Activated CD4-positive, alpha-beta T cell treated with anti-CD3 and anti-CD28 coated beads, Interleukin-2, amount 50 U/mL, for 4 hours (primary cell): ENCODE measurements at places on chromosomes 1 and 21.
A peak's percentile ranks its signal among the peaks of the same experiment; 100 is the strongest.

DNA sequence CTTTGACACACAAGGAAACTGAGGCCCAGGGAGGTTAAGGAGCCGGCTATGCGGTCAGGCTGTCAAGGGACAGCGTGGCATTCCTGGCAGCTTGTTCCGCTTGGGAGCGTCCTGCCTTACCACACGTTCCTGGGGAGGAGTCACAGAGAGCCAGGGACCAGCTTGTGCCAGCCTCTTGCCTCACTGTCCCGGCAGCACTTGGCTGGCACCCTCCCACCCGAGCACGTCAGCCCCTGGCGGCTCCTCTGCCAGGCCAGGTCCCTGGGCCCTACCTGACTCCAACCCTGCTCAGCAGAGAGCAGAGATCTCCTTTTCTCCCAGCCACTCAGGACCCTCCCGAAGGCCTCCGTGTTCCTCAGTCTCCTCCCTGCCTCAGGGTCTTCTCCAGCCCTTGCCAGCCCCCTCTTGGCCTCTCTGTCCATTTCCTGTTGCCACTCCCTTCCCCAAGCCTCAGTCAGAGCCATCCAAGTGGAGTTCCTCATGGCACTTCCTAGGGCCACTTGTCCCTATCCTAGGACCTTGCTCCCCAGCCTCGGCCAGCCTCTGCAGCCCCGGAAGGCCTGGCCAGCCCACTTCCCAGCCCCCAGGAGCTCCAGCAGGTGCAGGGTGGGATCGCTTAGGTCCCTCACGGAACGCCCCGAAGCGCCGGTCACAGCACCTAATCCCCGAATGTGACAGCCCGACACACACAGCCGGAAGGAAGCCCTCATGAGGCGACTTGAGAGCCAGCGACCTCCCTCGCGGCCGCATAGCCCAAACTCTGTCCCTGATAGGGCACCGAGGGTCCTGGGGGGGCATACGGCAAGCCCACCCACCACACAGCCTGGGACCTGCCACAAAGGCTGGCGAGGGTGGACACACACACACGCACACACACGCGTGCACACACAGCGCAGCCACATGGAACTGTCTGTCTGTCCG lies 130.3 kb downstream of the CASZ1 start:
- no peak for DNase-seq

DNA sequence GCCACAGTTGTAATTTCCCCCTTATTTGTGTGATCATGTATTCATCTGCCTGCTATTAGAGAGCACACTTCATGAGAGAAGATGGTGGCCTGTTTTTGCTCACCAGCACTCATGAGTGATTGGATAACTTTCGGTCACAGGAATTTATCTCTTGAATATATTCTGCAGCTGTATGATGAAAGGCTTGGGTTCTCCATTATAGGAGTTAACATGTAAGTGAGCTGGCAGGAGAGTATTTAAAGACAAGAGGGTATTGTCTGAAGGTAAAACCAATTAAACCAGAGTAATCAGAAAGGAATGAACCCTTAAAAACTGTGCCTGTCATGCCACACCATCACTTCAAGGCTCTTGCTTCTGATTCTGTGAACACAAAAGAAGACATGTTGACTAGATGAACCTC lies 574.9 kb upstream of the CAMK1G start:
- no peak for DNase-seq

DNA sequence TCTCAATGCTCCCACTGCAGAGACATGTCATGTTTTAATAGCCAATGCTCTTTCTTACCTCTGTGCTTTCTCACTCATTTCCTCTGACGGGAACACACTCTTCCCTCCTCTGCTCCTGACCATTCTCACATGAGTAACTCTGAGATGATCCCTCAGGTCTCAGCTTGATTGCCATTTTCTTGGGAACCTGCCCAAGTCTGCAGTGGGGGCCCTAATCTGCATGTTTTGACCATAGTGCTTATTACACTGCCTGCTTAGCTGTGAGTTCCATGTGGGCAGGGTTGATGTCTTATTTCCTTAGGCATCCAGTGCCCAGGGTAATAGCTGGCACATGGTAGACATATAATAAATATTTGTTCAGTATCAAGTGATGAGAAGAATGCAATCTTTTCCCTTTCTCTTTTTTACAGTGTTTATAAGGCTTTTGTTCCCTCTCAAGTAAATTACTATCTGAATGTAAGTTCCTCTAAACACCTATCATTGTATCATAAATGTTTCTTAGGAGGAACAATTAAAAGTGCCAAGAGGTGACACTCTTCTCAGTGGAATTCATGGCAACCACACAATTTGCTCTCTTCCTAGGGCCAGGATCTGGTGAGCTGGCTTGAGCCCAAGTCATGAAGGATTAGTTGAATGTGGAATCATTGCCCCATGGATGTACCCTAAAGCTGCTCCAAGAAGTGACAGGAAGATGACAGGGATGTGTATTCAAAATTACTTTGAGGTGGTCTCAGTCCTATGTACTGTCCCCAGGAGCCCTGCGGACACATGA lies 485.4 kb upstream of the USP24 start:
- DNase-seq: no peak

DNA sequence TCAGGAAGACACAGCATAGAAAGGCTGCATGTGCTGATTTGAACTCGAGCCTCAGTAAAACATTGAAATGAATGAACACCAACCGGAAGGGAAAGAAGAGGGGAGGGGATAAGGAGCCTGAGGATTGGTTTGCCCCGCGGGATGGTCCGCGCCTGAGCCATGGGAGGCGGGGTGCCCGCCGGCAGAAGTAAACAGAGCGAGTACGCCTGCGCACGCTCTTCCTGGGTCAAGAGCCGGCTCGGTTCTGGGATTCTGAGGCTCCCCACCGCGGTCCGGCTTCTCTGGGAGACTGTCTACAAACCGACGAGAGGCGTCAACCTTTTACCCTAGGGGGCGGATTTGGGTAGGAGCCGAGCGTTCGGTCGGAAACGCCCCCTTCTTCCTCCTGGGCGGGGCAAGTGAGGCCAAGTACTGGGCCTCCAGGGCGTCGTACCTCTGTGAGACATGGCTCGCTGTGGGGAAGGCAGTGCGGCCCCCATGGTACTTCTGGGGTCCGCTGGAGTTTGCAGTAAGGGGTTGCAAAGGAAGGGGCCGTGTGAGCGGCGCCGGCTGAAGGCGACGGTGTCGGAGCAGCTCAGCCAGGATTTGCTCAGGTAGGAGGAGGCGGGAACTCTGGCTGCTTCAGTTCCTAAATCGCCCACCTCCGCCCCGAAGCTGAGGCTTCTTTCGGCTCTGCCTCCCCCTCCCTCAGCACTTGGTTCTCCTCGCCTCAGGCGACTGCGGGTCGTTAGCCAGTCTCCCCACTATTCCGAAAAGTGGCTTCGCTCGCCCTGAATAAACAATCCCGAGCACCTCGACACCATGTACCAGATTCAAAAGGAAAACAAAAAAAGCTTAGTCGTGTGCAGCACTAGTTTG lies at the start of gene BTBD8:
Gene BTBD8, plus strand, starts transcription at position 218 of the 858 bp plus-strand sequence. Its CDS starts 227 bp downstream, at position 445.
- DNase-seq: peak; percentile 85

DNA sequence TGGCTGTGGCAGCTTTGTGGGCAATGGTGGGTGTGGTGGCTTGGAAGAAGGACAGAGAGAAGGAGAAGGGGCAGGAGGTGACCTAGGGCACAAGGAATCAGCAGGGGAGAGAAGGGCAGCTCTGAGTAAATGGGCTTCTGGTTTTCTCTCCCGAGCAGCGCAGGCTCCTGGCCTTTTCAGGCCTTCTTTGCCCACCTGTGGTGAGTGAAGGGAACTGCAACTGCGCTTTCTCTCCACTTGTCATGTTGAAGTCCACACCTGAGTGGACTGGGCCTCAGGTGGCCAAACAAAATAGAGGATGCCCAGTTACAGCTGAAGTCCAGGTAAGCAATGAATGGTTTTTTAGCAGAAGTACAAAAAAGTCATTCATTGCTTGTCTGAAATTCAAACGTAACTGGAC lies 29.4 kb upstream of the KCNA10 start:
- DNase-seq: no peak

GRCh38 chr1:6795203-6795602 lies 9.9 kb downstream of the CAMTA1 start:
- DNase-seq: no peak

GRCh38 chr1:154466921-154467417 lies 35.0 kb upstream of the TDRD10 start:
- DNase-seq: no peak

GRCh38 chr21:36255663-36256062 lies 64.3 kb upstream of the MORC3 start:
- DNase-seq: no peak

DNA sequence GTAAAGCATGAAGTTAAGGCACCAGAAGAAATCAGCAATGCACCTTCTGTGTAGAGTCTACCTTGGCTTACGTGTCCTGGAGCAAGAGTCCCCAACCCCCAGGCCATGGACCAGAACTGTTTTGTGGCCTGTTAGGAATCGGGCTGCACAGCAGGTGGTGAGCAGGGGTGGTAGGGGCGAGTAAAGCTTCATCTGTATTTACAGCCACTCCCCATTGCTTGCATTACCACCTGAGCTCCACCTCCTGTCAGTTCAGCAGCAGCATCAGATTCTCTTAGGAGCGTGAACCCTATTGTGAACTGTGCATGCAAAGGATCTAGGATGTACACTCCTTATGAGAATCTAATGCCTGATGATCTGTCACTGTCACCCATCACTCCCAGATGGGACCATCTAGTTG lies 21.5 kb downstream of the ZMYND12 start:
- no peak for DNase-seq

- no peak for DNase-seq
Measured at GRCh38 chr1:55380355-55380970, 165.3 kb upstream of the USP24 start.

- no peak for DNase-seq
Measured at GRCh38 chr1:5935026-5935425, 57.2 kb downstream of the NPHP4 start.

DNA sequence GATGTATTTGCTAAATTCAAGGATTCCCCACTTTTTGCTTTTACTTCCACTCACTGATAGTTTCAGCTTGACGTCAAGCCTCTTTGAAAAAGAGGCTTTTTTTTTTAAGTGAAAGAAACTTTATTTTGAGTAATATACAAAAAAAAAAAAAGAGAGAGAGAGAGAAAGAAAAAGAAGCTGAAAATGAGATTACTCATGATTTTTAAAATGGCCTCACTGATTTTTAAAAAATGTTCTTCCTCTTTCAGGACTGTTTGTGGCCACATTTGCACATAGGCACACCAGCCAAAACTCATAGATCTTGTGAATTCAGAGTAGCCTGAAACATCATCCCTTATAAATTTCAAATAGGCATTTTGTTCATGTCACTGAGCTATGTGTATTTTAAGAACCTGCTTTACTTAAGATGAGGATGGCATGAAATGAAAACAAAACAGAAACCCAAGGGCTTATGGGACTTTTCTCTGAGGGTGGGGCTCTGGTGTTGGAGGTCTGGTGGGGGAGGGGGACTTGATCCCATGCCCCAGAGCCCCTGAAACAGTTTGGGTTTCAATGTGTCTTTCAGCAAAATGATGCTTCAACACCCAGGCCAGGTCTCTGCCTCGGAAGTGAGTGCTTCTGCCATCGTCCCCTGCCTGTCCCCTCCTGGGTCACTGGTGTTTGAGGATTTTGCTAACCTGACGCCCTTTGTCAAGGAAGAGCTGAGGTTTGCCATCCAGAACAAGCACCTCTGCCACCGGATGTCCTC lies 6.1 kb downstream of the ATF3 start:
- no peak for DNase-seq

GRCh38 chr1:47679301-47679791 lies 241.5 kb downstream of the FOXD2 start:
- no peak for DNase-seq

DNA sequence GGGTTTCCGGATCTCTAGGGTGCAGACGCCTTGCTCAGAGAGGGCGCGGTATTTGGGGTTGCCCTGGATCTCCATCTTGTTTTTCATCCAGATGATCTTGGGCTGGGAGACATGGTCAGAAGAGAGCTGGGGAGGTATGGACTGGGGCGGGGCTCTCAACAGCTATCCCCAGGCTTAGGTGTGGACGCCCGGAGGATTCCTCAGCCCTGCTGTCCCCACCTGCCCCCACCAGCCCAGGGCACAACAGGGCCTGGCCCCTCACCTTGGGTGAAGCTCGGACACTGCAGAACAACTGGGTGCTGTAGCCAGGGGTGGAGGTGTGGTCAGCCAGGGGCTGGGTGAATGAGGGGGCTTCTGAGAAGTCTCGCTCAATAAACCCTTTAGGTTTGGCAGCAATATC lies 6.6 kb downstream of the MYBPH start:
- no peak for DNase-seq

- no peak for DNase-seq
Measured at GRCh38 chr1:174023440-174023839, 1.3 kb upstream of the RC3H1 start.

GRCh38 chr1:244049162-244050013 lies 1.7 kb upstream of the ZBTB18 start:
- DNase-seq: peak; percentile 29

- DNase-seq: no peak
Measured at GRCh38 chr1:107149946-107150345, 9.1 kb downstream of the NTNG1 start.

DNA sequence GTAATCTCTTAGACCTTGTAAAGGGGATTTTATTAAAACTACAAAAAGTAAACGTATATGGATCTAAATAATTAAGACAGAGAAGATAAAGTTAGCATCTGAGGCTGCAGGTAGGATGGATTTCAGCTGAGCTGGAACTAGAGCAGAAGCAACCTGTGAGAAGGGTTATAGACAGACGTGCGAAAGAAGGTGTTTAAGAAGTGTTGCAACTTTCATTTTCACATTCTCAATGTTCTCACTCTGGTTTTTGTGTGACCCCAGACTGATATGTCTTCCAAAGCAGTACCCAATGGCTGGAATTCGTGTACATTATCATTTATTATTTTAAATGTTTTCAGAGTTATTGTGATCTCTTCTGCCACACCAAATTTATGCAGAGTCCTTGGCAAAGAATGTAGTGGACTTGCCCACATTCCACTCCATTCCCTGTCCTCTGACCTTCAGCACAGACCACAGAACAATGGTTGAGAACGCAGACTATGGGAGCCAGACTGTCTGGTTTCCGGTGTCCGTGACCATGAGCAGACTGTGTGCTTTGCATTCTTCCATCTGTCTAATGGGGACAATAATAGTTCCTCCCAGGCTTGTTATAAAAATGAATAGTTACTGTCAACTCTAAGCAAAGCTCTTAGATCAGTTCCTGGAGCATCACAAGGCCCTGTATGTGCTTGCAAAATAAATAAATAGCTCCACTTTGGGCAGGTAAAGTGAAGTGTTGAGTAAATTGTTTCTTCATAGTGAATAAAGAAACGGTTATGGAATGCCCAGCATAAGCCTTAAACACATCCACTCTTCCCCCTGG lies 140.6 kb upstream of the SAMSN1 start:
- no peak for DNase-seq

- DNase-seq: no peak
Measured at GRCh38 chr1:85459290-85459689, 5.7 kb downstream of the DDAH1 start.

DNA sequence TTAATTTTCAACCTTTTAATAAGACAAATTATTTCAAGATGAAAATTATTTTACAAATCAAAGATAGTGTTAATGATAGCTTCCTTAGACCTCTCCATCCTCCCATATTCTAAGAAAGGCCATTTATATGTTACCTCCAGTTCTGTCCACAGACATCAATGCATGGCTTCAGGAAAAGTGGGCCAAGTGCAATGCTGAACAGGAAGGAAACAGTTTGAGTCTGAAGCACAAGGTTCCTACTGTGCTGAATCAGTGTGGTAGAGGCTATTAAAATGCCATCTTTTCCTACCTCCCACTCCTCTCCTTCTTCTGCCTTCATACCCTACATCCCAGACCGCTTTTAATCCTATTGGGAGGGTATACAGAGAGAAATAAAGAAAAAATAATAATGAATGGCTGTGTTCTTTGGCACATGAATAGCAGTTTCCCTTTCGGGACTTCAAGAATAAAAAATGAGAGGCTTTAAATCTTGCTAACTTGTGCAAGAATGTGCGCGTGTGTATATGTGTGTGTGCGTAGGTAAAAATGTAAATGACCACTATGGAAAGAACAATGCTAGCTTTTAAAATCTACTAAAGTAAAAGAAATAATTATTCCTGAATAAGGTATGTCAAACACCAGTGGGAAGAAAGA lies 62.6 kb upstream of the C1orf105 start:
- no peak for DNase-seq
